ENCODE measurements at places on chromosomes 6 and 20.

DNA sequence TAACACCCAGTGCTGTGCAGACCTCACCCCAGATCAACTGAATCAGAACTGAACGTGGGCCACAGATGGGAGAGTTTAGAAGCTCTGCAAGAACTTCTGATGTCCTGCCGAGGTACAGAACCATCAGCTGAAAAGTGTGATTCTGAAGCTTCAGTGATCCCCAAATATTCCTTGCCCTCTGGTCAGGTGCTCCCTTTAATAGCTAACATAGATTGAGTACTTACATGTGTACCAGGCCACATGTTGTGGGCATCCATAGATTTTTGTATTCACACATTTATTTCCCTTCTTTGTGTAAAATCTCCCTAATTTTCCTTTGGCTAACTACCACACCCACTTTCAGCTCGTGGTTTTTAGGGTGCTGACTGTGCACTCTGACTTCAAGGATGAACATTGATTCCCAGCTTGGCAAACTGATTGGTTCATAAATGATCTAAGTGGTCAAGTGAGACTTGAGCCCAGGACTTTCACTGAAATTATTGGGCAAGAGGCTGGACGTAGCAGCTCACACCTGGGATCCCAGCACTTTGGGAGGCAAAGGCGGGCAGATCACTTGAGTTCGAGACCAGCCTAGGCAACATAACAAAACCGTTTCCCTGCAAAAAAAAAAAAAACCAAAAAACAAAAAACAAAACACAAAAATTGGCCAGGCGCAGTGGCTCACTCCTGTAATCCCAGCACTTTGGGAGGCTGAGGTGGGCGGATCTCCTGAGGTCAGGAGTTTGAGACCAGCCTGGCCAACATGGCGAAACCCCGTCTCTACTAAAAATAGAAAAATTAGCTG, 162.2 kb downstream of the BCAS1 start:
- no peak for DNase-seq

DNA sequence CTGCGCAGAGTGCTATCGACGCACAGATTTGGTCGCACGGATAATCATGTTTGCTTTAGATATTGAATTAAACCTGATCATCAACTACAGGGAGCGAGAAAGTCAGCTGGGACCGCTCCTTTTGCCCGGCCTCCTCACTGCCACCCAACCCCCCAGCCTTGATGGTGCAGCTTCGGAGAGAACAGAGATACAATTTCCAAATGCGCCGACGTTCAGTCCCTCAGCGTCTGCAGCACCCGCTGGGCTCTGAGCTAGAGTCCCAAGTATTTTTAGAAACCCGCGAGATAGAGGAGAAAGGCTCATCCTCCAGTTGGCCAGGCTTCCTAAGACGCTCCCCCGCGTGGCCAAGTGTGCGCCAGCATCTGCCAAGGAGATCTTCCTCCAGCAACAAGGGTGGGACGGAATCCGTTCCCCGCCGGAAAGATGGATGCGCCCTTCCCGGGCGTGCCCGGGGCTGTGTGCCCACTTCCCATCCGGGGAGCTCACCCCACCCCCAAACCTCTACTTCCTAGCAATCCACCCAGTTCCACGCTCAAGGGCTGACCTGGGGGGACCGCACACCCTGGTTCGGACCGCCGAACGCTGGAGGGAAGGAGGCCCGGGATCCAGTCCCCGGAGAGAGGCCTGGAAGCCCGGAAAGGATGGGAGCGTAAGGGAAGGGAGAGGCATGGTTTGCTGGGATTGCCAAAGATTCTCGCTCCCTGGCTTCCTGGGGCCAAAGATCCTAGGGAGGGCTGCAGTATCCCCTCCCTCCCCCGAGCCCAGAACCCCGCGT, 4.1 kb downstream of the NKX2-2 start:
- no peak for DNase-seq

- no peak for DNase-seq
Measured at GRCh38 chr6:37024656-37025337, 19.3 kb downstream of the FGD2 start.

DNA sequence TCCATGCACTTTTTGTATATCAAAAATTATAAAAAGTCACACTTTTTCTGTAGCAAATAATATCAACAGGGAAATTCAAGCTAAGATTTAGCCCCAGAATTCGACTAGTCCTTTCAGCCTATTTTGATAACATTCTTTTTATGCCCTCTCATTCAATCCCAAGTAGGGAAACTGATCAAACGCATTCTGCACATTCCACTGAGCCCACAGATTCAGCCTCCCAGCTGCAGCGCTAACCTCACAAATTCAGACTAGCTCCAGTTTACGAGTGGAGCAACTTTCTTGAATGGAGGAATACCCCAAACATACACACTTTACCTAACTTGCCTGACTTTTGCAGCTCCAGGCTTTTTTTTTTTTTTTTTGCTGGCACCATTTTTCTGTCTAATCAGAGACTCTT, 70.3 kb upstream of the HEY2 start:
- no peak for DNase-seq

GRCh38 chr6:46645265-46645664, 7.4 kb downstream of the CYP39A1 start:
- DNase-seq = no peak

- DNase-seq = no peak
Measured at GRCh38 chr6:143745166-143746133, 67.7 kb downstream of the PHACTR2 start.

DNA sequence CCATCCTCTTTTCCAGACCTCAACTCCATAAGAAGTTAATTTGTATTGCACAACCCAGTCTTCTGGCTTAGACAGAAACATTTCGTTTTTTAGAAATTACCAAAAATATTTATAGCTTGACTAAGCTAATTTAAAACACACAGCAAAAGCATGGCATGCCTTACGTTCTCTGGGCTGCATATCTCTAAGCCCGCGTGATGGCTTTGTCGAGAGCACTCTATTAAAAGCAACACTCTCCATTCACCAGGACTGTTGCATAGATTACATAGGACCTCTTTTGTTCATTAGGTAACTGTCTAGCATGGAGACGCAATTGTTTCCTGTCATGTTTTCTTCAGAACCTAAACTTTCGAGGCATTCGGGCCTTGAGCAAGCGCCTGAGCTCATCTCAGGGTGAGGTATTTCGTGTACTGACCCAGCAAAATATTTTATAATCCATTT, 104.5 kb downstream of the IBTK start:
- DNase-seq = no peak

- no peak for DNase-seq
Measured at GRCh38 chr6:101845172-101845571, 451.7 kb downstream of the GRIK2 start.

GRCh38 chr6:128365520-128366160, 154.8 kb downstream of the PTPRK start:
- DNase-seq = no peak

DNA sequence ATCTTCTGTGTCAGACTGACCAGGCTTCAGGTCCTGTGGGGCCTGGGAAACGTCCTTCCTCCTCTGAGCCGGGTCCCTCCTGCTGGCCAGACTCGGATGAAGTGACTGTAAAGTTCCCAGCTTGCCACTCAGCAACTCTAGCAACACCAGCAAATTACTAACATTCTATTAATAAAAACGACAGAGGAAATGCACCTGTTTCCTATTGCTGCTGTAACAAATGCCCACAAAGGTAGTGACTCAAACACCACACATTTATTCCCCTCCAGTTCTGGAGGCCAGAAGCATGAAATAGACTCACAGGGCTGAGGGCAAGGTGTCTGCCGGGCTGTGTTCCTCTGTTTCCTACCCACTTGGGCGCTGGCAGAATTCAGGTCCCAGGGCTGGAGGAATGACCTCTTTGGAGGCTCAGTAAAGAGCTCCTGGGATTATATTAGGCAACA, 48.8 kb downstream of the CTCFL start:
- peak; percentile 78 for DNase-seq

DNA sequence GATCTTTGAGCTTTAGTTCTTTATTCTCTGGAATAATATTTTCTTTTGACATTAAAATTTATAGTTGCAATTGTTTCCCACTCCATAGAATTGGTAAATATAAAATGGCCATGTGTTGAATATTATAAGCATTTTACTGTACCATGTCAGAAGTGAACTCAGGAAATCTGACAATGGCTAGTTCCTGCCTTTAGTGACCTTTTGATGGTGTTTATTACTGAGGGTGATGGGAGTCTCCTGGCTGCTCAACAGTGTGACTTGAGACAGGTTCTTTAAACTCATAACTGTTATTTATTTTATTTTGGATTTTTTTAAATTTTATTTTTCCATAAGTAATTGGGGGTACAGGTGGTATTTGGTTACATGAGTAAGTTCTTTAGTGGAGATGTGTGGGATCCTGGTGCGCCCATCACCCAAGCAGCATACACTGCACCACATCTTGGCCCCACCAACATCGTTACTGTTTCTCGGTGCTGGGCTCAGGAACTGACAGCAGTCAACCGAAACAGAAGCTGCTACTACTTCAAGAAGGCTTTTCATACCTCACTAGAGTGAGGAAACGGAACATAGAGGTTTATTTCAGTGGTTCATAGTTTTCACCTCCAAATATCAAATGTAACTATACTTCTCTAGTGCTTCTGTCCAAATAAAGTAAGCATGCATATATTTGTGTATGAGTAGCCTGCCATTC, 90.4 kb downstream of the PLEKHG1 start:
- DNase-seq = no peak

DNA sequence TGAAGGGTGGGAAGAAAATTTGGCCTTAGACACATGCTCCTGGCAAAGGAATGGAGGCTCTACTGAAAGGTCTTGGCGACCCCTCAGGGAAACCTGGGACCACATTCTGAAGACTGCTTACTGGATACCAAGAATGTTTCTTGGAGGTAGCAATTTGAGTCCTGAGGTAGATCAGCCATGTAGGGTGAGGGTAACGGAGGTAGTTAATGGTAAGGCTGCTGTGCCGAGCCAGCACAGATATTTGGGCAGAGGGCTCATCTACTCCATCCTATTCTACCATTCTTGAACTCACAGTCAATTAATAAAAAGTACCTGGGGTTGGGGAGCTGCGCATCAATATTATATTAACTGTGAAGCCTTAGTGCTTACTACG, 401 bp upstream of the PHF3 start:
- DNase-seq = no peak

DNA sequence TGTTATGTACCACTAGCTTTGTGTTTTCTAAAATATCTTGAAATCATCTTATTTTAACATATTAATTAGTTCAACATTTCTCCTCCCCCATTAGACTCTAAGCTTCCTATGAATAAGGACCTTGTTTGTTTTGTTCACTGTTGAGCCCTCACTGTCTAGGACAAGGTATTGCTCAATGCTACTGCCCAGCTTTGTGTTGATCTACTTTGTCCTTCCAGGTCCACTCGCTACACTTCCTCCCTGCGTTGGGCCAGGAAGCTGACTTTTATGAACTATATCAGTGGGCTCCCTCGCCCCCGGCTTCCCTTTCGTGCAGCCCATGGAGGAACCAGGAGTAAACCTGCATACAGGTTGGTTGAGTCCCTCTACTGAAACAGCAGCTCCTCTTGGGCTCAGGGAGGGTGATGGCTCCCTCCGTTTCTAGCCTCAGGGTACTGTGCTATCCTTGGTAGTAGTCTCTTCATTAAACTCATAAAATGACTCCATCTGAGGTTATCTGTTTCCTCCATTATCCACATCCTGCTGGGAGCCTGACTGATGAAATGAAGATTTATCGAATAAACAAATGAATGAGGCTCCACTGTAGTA, 272.5 kb downstream of the CLIC5 start:
- DNase-seq = no peak

DNA sequence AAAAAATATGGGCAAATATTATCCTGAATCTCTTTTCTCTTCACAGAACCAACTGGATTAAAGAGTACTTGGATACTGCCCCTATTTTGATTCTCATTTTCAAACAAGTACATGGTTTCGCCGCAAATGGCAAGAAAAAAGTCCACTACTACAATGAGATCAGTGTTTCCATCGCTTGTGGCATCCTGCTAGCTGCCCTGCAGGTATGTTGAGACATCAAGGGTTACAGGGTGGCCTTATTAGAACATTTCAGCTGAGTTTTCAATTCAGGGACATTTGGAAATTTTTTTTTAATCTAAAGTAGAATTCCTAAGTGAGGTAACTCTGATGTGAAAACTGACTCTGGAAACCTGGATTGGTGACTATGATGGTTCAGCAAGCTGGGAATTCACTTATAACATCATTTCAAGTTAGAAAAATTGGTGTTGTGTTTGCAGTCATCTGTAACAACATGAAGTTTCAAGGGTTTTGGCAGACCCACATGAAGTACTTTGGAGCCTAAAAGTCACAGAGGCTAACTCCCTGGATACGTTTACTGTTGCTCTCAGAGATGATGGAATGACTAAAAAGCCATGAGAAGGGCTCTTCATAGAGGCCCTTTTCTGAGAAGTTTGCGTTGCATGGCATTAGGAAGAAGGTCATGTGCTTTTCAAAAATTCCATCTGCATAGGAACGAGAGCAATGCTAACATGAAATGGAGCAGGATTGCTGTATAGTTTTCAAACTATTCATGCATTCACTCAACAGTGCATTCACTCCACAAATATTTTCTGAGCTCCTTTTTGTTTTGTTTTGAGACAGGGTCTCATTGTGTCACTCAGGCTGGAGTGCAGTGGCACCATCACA, 25.5 kb downstream of the IYD start:
- no peak for DNase-seq

DNA sequence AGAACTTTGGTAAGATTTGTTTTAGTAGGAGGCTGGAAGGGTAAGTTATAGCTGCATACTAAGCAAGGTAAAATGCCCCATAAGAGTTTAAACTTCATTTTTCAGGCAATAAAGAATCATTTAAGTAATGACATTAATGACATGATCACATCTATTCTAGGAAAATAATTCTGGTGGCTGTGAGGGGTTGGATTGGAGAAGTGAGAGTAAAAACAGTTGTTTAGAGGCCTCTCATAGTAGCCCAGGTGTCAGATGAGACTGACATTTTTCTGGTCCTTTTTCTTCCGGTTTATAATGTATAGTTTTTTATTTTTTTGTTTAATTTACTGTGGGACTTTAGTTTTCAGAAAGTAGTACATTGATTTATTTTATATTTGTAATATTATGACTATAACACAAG, 40.8 kb downstream of the ITCH start:
- DNase-seq = peak; percentile 26

GRCh38 chr20:24911461-24911860, 37.6 kb upstream of the CST7 start:
- DNase-seq = no peak

Measured in GM06990 (cell line).